Fibroblast of the aortic adventitia (primary cell): ENCODE measurements at places on chromosomes 6 and 20.

- DNase-seq: peak; percentile 97
These were observed 28.3 kb downstream of the RIN2 start for GRCh38 chr20:19786311-19786710.

DNA sequence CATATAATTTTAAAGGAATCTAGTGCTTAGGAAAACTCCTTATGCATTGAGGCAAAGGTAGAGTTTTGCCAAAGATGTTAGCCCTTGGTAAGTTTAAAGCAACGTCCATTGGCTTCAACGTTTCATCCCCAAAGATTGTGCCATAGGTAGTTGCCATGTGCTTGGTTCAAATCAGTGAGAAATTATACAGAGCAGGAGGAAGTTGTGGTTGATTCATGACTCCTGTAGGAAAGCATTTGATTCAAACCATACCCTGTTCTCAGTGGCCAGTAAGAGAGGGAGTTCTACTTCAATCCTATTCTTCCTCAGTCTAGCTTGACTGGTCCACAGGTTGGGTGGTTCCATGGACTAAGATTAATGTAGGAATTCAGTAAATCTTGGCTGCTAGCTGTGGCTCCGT lies 535.6 kb downstream of the QKI start:
- DNase-seq: no peak

DNA sequence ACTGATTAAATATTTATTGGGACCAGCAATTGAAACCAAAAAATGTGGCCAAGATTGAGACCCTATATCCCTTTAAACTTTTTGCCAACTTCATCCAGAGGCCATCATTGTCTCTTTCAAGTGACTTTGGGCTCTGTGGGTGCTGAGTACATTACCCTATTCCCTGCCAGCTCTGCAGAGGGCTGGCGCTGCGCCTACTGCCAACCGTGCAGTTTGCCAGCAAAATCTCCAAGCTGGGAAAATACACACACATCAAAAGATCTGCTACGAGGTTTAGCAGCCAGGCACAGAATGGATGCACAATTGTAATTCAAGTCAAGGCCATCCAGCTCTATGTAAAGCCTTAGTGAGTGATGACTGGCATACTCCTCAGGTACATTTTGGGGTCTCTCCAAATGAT lies 125.0 kb downstream of the CBLN4 start:
- no peak for DNase-seq

DNA sequence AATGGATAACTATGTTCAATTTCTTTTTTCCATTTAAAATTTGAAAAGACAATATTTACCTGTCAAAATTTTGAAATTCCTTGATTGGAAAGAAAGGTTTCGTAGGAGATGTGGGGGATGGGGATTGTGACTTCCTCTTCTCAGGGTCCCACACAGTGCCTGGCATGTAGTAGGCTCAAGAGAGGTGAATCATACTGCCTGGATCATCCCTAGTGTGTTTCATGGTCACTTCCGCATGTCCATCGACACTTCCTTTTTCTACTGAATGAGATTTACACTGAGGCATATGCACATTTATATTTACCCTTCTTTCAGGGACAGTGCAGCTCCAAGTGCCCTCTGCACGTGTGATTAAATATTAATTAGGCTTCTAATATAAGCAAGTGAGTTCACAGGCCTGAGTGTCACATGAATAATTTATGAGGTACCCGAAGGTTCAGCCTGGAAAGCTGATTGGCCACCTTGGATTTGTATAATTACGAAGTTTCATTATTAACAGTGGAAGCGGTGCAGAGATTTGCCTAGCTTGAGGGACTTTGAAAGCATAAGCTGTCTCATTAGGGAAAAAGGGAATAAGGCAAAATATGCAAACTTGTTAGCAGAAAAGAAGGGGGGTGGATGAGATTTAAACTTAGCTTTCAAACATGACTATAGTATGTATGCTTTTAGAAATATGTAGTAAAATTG lies 177.5 kb upstream of the MMS22L start:
- no peak for DNase-seq

- peak; percentile 87 for DNase-seq
These were observed 26.2 kb downstream of the BCAS1 start for GRCh38 chr20:54044156-54044555.

DNA sequence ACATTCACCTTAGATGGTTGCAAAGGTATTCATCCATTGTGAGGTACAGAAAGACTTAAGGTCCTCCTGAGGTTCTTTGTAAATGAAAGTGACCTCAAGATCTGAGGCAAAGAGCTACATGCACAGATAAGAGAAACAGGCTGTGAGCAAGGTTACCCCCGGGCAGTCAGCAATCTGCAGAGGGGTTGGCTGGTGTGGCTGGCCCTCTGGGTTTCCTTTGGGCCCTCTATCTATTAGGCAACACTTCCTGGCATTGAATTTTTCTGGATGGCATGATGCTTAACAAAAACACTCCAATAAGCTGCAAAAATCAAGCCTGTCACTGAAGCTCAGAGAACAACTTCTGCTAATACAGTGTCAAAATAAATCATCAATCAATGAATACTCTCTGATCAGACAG lies 48.9 kb upstream of the RALGAPA2 start:
- no peak for DNase-seq

- no peak for DNase-seq
These were observed 142.8 kb downstream of the SMOC2 start for GRCh38 chr6:168583821-168584220.

DNA sequence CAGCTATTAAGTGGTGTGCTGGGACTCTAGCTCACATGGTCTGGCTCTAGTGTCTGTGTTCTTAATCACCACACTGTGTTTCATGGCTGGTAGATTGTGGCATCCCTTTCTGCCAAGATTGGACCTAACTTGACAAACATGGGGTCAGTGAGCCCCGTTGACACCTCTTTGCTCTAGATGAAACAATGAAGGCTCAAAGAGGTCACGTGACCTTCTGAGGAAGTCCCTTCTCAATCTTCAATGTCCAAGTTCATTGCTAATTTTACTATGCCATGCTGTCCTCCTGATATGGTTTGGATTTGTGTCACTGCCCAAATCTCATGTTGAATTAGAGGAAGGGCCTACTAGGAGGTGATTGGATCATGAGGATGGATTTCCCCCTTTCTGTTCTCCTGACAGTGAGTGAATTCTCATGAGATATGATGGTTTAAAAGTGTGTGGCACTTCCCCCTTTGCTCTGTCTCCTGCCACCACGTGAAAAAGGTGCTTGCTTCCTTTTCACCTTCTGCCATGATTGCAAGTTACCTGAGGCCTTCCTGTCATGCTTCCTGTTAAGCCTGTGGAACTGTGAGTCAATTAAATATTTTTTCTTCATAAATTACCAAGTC lies 177.8 kb upstream of the MYLIP start:
- no peak for DNase-seq

GRCh38 chr6:166650824-166651807 lies 24.1 kb upstream of the RPS6KA2 start:
- no peak for DNase-seq

- peak; percentile 29 for DNase-seq
These were observed 64.9 kb upstream of the BTBD3 start for GRCh38 chr20:11852811-11853210.

DNA sequence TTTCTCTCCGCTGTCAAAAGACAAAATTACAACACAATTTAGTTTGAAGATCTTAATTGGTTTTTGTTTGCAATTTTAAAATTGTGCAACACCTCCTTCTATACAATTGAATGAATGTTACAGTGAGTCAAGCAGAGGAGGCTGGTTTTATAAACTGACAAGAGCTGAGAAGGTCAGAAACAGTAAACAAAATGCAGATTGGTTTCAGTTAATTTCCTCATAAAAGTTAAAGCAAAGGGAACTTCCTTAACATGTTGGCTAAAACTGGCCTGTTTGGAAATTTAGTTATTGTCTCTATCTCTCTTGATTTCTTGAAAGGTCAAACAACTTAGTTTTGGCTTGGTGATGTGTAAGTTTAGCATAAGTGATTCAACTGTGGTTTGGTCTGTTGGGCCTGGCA lies 22.2 kb downstream of the KHDC1L start:
- DNase-seq: no peak

DNA sequence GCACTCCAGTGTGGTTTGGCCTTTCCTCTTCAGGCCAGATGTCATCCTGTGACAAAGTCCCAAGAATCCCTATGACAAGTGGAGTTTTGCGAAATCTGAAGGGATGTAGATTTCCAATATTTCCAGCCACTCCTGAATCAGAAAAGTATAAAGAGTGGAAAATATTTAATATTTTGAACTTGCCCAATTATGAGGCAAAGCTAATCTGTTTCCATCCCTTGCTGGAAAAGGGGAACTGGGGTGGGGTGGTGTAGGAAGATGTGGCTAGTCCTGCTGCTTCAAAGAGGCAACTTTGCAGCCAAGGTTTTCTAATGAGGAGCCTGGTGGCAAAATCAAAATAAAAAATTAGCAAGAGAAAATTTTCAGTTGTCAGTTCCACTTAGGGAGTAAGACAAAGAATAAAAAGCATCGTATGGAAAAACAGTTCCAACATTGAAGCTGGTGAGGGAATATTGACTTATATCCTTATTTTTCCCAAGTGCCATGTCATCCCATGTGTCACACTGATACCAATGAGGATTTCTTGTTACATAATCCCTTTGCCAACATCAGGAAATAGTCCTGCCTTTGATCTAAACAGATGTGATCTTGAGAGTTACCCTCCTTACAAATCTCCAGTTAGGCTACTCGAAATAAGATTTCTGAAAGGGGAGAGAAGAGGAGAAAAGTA lies 480.0 kb upstream of the JARID2 start:
- DNase-seq: no peak

DNA sequence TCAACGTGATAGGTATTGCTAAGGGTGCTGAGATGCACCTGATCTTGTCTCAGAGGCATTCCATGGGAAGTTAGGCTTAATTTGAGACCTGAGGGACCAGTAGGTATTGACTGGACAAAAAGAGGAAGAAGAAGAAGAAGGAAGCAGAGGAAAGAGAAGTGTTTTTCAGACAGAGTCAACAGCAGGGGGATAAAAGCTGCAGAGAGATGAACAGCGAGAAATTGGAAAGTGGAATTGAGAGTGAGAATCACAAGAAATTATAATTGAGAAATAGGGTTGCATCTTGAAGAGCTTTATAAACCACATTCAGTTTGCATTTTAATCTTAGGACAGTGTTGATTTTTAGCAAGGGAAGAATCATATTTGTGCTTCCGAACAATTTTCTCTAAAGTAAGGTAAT lies 254.0 kb downstream of the CD83 start:
- no peak for DNase-seq

DNA sequence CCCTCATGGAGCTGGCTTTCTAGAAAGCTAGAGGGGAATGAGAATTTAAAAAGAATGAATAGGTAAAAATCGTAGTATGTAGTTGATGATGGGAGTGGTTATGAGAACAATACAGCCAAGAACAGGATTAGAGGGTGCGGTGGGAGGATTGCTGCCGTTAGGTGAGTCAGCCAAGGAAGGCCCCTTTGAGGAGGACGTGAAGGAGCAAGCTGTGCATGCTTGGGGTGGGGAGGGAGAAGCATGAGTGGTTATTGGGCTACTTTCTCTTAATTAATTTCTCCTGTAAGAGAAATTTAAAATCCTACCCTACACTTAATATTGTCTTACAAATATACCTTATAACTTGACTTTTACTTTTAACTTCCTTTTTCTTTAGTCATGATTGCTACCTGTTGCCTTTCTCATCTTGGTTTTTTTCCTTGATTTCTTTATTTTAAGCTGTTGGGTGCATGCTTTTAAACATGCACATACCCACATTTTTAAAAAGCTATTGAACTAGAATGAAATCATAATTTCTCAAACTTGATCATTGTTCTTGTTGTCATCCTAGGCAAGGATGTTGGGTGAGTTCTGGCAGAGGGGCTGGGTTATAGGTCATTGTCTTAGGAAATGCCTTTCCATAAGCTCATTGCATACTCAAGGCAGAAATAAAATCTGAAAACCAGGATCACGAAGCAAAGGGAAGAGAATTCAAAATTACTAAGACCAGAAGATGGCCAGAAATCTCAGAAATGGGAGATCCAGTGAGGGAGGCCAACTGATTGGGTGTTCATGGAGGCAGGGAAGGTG lies 114.5 kb downstream of the TCP11 start:
- DNase-seq: peak; percentile 46

DNA sequence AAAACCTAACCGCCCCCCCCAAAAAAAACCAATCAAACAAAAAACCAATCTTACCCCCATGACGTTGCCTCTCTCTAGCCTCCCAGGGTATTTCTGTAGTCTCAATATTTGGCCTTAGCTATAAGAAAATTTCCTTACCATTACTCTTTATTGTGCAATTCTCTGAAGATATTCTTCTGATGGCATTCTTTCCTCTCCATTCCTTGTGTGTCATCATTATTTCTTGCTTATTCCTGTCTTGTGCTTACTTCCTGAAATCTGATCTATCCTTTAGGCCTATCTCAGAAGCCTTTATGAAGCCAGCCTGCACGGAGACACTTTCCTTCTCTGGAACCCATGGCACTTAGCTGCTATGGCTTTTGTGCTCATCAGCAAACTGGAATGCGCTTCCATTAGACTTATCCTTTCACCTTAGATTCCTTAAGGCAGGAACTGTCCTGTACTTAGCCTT lies 65.9 kb upstream of the DDR1 start:
- peak; percentile 91 for DNase-seq

- peak; percentile 46 for DNase-seq
These were observed 6.8 kb downstream of the TMX4 start for GRCh38 chr20:8012724-8013123.

DNA sequence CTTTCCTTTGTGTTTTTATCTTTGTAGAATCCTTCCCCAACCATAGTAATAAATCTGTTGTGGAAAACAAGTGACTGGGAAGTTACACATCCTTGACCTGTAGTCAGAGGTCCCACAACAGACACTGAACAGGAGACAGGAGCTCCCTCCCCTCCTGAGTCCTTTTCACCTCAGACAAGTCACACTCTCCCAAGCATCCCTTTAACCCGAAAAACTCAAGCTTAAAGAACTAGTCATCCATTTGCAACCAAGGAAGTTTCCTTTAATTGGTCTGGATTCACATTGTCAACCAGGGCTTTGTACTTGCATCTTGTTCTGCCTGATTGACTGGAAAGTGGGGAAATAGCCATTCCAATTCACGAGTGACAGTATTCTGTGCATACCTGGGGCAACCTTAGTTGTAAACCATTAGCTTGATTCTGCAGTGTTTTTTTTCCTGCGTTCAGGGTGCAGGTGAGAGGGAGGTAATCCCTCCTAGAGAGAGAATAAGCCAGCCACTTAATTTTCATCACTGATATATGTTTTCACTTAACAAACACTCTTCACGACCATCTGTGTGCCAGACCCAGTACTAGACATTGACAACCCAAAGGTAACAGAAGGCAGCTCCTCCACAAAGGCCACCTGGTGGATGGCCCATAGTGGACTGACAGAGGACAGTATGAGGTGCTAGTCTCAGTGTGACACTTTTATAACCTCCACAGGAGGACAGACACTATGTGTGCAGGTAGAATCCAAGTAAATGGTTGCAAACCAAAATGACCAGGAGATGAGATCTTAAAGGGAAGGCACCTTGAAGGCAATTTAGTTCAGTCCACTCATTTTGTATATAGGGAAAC lies 112.4 kb downstream of the SLX4IP start:
- DNase-seq: no peak

- DNase-seq: peak; percentile 75
These were observed 127.2 kb upstream of the TCF21 start for GRCh38 chr6:133761706-133762105.

GRCh38 chr6:161274898-161275297 lies 1.0 kb upstream of the AGPAT4 start:
- no peak for DNase-seq

GRCh38 chr20:62135573-62136266 lies 7.5 kb downstream of the PSMA7 start:
- DNase-seq: no peak
